ENCODE measurements at places on chromosomes 16 and 17. TPM values are rescaled to one million over a fixed set of nuclear protein-coding genes. Genes with fewer than 3 reads are reported as not detected.

DNA sequence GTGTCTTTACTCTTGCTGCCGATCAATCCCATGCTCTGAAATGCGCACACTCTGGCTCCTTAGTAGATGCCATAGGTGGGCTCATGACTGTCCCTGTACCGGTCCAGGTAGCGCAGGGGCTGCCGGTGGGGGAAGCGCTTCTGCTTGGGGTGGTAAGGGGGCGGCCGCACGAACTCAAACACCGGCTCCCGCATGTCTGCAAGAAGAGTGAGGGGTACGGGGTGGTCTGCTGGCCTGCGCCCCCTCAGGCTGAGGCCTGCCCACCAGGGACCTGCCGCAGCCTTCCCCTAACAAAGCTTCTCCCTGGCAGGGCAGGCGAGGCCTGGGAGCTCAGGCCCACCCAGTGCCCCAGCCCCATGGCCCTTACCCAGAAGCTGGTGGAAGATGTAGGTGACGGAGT, 2.0 kb upstream of the TRIM65 start:
- DNase-seq: no peak
- H3K27ac ChIP-seq: no peak overlapping the region
- H3K4me3 ChIP-seq: no peak overlapping the region
- peaks cover 48% of the 10 kb centered on the region for H3K4me1 ChIP-seq

DNA sequence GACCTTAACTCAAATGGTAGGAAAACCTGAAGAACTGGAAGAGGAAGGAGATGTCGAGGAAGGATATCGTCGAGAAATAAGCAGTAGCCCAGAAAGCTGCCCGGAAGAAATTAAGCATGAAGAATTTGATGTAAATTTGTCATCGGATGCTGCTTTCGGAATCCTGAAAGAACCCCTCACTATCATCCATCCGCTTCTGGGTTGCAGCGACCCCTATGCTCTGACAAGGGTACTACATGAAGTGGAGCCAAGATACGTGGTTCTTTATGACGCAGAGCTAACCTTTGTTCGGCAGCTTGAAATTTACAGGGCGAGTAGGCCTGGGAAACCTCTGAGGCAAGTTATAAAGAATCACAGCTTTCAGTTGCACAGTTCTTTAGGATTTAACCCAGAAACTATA, 15.5 kb downstream of the ERCC4 start:
- H3K4me1 ChIP-seq: peaks cover 8% of the 10 kb centered on the region
- H3K27me3 ChIP-seq: no peaks in the 10 kb centered on the region
- no peak overlapping the region for H3K27ac ChIP-seq
- H3K4me3 ChIP-seq: no peak overlapping the region
- peaks cover 9% of the 10 kb centered on the region for H3K36me3 ChIP-seq

DNA sequence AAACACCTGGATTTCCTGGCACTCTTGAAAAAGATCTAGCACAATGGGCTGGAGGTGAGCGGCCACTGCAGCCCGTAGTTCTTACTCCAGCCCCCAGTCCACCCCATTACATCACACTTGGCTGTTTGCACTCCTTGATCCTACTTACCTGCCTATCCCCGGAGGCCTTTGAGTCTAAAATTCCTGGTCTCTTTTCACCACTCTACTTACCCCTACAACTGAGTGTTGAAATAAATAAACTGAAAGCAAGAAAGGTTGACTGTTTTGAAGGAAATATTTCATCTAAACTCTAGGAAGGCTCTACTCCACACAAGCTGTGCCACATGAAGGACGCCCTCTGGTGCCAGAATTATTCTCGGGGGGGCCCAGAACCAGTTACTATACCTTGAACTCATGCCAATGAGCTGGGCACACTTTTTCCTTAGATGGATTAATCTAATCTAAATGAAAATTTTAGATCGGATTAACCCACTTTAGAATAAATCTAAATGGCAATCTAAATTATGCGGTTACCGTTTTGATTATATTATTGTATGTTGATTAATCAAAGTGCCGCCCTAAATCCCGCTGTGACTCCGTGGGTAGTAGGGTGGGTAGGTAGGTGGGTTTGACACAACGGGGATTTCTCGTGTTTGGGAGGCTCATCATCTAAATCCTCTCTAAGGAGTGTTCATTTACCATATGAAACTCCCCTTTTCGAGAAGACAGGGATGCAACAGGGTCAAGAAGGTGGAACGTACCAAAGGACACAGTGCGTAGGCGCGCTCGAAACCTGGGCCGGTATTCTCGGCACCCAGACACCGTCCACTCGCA, 651 bp upstream of the EIF1 start:
- peak overlapping the region; percentile 91 for H3K4me3 ChIP-seq
- peaks cover 37% of the 10 kb centered on the region for H3K36me3 ChIP-seq
- peak overlapping the region; percentile 100 for H3K27ac ChIP-seq
- peaks cover 32% of the 10 kb centered on the region for H3K4me1 ChIP-seq
- no peaks in the 10 kb centered on the region for H3K27me3 ChIP-seq
- no peak for DNase-seq

DNA sequence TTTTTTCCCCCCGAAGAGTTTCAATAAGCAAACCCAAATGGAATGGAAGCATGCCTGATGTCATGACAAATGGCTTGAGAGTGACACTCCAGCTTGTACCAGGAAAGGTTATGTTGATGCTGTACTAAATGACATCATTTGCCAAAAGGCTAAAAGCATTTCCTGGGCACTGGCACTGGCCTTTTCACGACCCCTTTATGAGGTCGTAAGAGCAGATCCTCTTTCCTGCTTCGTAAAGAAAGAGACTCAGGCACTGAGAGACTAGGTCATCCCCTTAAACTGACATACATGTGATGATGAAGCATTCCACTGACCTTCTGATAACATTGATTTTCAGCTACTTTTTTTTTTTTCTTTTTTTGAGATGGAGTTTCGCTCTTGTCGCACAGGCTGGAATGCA, 30.5 kb downstream of the CEP295NL start:
- H3K27me3 ChIP-seq: no peaks in the 10 kb centered on the region
- no peak for DNase-seq
- H3K27ac ChIP-seq: no peak overlapping the region
- H3K4me1 ChIP-seq: peaks cover 43% of the 10 kb centered on the region

- H3K36me3 ChIP-seq: peaks cover 88% of the 10 kb centered on the region
- no peak overlapping the region for H3K27ac ChIP-seq
- peaks cover 11% of the 10 kb centered on the region for H3K4me1 ChIP-seq
- no peaks in the 10 kb centered on the region for H3K27me3 ChIP-seq
These were observed 9.0 kb upstream of the SPATA32 start for GRCh38 chr17:45270828-45271418.

Gene GNAO1
- 3.7 TPM for total RNA-seq

Gene KLHDC4
- 24.2 TPM for total RNA-seq

Gene MYH11
- 13,386 TPM for total RNA-seq
